Right ventricle myocardium inferior (tissue), 1 donor: ENCODE measurements at places on chromosomes 1 and 21. TPM values are rescaled to one million over a fixed set of nuclear protein-coding genes. Genes with fewer than 3 reads are reported as not detected.

- no peak for DNase-seq
These were observed 14.8 kb upstream of the SOD1 start for GRCh38 chr21:31644643-31645042.

DNA sequence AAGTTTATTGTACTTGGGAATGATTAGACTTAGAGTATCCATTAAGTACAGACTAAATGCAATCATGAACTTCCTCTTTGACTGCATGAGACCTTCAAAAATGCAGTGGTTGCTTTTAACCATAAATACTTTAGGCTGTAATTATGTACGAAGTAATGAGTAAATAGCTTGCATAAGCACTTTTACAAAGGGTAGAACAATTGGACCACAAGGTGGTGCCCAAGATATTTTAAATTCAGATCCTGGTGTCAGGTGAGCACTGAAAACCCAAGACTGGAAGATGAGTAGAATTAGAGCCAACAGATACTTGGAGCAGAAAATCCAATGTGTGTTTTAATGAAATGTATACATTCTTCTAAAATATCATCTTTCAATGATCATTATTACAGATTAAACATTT is 43.4 kb upstream of the RHOU start:
- DNase-seq: no peak

GRCh38 chr1:70503358-70503757 is 92.3 kb downstream of the CTH start:
- DNase-seq: no peak

PRMT2 gene
- total RNA-seq: 57.8 TPM

TRIM17 gene
- 0.38 TPM for total RNA-seq
